ENCODE measurements at places on chromosomes 16 and 17.

GRCh38 chr17:68403122-68403521 lies 54.2 kb downstream of the WIPI1 start:
- DNase-seq = no peak

DNA sequence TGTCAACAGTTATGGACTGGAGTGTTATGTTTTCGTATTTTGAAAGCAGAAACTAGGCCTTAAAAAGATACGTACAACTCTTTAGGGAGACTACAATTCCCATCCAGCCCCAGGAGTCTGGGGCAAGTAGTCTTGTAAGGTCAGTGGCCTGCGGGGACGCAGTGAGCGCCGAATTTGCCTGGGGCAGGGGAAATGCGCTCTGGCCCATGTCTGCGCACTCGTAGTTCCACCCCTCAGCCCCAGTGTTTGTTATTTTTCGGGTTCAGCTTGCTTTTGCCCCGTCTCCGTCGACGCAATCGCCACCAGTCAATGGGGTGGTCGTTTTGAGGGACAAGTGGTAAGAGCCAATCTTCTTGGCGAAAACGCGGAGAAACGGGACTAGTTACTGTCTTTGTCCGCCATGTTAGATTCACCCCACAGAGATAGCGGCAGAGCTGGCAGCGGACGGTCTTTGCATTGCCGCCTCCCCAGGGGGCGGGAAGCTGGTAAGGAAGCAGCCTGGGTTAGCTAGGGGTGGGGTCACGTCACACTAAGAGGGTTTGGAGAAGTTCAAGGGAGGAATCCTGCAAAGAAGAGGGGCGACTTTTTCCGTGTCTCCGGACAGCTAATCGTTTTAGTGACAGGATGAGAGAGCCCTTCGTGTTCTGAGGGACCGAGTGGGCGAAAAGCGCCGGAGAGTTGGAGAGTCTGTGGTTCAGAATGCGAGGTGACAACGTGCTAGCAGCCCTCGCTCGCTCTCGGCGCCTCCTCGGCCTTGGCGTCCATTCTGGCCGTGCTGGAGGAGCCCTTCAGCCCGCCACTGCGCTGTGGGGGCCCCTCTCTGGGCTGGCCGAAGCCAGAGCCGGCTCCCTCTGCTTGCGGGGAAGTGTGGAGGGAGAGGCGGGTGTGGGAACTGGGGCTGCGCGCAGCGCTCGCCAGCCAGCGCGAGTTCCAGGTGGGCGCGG lies 1.1 kb upstream of the BRCA1 start:
- no peak for DNase-seq

DNA sequence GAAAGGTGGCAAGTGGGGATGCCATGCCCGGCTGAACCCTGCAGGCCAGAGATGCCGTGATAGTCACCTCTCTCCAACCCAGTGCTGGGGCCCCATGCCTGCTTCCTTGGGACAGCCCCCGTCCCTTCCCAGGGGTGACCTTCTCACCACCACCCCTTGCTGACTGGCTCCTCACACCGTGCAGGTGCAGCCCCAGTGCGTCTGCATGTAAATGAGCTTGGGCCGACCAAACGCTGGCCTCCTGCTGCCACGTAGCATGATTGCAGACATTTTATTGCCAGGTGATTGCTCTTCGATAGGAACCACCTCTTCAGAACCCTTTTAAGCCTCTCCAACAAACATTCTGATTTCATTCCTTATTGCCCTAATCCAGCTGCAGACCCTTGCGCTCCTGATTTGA lies 32.5 kb downstream of the ASIC2 start:
- DNase-seq = no peak

DNA sequence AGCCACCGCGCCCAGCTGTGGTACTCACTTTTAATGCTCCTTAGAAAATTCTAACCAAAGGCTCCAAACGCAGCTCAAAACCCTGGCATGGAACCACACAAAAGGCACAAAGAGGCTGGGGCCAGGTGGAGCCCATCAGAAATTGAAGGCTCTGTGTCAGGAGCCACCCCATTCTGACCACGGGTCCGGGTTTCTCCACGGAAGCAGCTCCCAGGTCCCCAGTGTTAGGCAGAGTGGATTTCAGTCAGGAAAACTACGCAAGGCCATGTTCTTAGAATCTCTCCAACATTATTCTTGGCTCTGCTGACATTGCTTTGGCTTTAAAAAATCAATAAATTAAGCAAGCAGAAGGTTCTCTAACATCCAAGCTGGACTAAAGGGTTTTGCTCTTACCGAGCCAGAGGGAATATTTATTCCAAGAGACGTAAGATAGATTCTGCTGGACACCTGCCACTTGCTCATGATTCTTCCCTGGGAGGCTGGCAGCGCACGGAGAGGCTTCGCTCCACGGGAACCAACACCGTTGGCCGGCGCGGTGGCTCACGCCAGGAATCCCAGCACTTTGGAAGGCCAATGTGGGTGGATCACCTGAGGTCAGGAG lies 93.5 kb downstream of the NXN start:
- DNase-seq = no peak

DNA sequence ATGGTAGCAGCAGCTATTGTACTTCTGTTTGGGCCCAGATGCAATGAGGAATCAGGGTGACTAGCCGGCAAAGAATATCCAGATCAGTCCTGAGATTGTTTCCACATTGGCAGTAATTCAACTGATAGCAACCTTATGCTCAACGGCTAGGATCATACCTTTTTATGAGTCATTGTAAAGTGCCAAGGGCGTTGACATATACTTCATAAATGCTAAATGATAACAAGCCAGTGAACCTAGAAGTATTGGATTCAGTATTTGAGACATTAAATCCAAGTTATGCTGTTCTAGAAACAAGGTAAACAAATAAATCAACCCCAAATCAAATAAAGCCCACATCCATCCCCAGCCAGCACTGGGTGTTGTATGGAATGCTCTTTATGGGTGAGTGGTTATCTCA lies 207.1 kb upstream of the ZFHX3 start:
- DNase-seq = no peak

GRCh38 chr17:17849147-17849820 lies 12.5 kb upstream of the SREBF1 start:
- DNase-seq = peak; percentile 91

GRCh38 chr16:86614699-86615098 lies 36.4 kb downstream of the FOXL1 start:
- no peak for DNase-seq

GRCh38 chr16:67039260-67040020 lies 10.5 kb downstream of the CBFB start:
- DNase-seq = no peak

- no peak for DNase-seq
Observed at GRCh38 chr17:17183744-17184143, 22.4 kb downstream of the PLD6 start.

- no peak for DNase-seq
Observed at GRCh38 chr16:11689031-11689840, 21.0 kb downstream of the SNN start.

DNA sequence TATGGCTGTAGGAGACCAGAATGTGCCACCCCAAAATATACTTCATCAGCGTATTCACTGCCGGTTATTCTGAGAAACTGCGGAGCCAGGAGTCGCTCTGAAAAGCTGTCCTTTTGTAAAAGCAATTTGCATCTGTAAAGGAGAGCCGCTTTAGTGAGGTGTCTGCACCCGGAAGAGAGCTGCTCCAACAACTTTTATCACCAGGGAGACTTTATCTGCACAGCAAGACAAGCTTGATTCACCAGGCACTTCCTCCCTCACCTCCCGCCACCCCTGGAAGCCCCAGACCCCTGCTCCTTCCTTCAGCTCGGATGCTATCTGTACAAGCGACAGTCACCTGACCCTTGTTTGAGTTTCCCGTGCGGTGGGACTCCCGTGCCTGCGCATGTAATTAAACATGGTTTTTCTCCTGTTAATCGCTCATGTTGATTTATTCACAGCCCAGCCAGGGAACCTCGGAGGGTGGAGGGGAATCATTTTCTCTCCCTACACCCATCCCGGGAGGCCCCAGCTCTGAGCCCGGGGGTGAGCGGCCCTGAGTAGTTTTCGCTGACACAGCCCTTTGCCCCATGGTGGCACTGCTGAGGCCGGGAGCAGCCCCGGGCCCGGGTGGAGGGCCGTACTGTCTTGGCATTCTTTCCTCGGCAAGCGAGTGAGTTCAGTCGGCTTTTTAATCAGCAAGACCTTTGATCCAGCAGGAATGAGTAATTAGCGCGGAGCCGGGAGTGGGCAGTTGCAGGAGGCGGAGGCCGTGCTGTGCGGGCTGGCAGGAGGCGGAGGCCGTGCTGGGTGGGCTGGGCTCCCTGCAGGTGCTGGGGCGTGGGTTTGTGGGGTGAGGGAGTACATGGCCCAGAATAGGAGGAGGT lies 222.7 kb upstream of the CIBAR2 start:
- DNase-seq = no peak

DNA sequence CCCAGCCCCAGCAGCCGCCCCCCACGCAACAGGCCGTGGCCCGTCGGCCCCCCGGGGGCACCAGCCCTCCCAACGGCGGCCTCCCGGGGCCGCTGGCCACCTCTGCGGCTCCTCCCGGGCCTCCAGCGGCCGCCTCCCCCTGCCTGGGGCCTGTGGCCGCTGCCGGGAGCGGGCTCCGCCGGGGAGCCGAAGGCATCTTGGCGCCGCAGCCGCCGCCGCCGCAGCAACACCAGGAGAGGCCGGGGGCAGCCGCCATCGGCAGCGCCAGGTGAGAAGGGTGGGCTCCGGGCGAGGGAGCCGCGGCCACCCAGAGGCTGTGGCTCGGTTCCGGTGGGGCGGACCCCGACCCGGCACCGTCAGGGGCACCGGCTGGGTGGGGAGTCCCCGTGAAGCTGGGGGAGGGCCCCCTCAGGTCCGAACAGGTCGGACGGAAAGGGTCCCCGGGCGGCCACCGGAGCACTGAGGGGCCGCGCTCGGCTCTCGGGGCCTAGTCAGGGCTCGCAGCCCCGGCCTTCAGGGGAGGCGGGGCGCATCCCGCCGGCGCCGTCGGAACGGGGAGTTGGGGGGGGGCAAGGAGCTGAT lies 583 bp downstream of the ATXN2L start:
- peak; percentile 5 for DNase-seq

DNA sequence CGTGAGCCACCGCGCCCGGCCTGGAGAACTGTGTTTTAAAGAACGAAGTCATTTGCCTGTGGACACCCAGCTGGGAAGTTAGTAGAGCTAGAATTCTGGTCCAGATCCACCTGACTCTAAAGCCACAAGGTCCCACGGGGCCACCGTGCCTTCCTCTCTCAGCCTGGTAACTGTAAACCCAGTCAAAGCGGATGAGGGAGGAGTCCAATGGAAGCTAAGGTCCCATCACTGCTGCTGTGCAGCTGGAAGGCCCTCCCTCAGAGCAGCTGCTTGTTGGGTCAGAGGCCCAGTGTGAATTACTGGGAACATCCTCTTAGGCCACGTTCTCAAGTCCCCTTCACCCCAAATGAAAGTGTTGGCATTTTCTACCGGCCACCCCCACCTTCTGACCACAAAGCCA lies 48.8 kb upstream of the CACNG5 start:
- DNase-seq = no peak

GRCh38 chr17:45313421-45313771 lies 3.4 kb downstream of the MAP3K14 start:
- DNase-seq = no peak

DNA sequence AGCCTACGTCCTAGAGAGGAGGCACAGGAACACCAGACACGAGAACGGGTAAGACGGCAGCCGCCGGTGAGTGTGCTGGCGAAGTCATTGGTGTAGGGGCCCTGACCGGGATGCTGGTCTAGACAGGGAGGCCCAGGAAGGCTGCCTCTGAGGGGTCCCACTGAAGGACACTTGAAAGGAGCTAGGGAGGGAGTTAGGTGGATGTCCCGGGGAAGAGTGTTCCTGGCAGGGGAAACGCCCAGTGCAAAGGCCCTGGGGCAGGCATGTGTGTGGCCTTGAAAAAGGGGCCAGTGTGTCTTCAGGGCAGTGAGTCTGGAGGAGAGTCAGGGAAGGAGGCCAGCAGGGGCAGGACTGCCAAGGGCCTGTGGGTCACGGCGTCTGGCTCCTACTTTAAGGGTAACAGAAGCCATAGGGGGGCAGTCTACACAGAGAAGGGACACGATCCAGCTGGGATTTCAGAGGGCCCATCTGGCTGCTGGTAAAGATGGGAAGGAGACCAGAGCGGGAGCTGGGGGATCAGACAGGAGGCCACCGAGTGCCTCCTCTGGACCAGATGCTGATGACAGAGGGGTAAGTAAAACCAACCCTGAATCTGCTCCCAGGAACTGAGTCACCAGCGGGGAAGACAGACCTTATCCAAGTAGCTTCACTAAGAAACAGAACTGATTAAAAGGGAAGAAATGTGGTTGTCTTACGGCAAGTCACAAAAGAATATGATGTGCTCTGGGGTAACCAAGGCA lies 115.9 kb downstream of the LITAF start:
- no peak for DNase-seq

GRCh38 chr17:54270499-54270898 lies 447.8 kb downstream of the KIF2B start:
- no peak for DNase-seq

DNA sequence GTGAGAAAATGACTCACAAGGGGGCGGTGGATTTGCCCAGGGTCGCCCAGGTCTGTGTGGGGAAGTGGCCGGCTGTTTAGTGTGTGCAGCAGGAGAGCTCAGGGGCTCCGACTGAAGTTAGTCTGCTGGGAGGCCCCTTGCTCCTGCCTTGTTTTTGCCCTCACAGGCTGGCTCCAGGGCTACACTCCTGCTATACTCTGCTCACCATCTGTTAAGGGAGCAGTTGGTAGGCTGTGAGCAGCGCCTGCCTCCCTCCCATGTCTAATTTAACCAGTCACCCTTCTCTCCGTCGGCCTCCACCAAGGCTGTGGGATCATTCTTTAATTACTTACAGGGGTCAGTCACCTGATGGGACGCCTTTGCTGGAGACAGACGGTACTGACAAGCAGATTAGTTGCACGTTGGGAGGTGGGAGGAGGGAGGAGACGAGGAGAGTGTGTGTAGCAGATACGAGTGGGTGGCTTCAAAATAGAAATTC lies 35.5 kb downstream of the KSR1 start:
- DNase-seq = no peak

DNA sequence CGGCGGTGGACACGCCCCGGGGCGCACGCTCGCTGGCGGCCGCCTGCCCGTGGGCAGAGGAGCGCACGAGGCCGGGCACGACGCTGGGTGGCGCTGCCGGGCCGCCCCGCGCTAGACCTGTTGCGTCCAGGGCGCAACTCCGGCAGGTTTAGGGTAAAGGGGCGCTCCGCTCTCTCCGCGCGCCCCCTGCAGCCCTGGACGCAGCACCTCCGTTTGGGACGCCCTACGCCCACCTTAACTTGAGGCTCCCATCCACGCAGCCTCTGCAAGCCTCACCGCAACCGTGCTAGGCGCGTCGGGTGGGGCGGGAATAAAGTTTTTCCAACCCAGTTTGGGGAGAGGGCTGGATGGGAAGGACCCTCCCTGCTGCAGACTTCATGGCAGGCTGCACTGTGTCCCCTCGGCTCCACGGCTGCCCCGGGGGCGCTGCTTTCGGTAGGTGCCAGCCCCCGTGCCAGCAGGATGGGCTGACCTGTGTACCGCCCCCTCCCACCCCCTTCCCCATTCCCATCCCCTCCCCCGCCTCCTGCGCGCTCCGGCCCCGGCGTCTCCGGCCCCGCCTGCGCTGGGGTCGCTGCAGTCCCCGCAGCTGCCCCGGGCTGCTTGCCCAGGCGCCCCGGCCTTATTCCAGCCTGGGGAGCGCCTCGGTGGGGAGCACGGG lies at the start of gene SYT17:
Gene SYT17 (plus strand): TSS at position 531 of the 661 bp plus-strand sequence. CDS start 407 bp downstream, outside the sequence.
- no peak for DNase-seq
